Activated gamma-delta T cell (primary cell): ENCODE measurements at places on chromosomes 4 and X.

- no peak for DNase-seq
Observed at GRCh38 chrX:45818913-45819312, 618.2 kb upstream of the DIPK2B start.

GRCh38 chrX:22124098-22124497, 92.0 kb downstream of the PHEX start:
- DNase-seq = no peak

DNA sequence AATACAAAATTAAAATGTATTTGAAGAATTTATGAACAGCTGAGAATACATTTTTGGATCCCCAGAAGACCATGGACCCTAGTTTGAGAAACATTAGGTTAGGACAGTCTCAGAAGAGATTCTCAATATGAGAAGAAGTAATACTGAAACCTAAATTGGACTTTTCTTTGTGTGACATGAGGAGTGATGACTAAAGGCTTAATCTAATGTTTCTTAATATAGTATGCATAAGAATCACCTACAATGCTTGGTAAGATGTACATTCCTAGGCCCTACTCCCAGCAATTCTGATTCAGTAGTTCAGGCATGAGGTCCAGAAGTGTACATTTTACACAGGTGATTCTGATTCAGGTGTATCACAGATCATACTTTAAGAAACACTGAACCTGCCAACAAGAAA, 31.6 kb upstream of the HUWE1 start:
- no peak for DNase-seq

DNA sequence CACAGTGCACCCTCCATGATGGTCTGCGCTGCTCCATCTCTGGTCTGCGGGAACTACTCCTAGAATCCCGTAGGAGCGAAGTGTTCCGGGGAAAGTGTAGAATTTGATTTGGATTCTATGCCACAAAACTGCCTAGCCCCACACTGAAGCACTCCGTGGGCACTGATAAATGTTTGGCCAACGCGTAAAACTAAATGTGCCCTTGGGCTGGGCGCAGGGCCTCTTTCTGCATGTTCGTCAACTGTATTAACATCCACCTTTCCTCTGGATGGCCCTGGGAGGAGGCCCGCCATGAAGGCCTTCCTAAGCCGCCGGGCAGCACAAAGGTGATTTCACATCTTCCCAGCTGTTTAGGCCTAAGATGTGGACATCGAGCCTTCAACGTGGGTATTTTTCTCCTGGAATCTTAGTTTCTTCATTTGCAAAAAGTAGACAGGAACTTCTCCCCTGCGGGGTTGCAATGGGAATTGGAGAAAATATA, 2.6 kb downstream of the MSX1 start:
- no peak for DNase-seq

GRCh38 chr4:41572956-41573355, 35.0 kb downstream of the LIMCH1 start:
- DNase-seq = no peak
